ENCODE measurements at places on chromosomes 7 and 10.

- no peak for DNase-seq
Observed at GRCh38 chr10:32038777-32039176, 17.4 kb downstream of the KIF5B start.

- DNase-seq, result no peak
Observed at GRCh38 chr10:71661779-71662336, 57.7 kb downstream of the C10orf105 start.

DNA sequence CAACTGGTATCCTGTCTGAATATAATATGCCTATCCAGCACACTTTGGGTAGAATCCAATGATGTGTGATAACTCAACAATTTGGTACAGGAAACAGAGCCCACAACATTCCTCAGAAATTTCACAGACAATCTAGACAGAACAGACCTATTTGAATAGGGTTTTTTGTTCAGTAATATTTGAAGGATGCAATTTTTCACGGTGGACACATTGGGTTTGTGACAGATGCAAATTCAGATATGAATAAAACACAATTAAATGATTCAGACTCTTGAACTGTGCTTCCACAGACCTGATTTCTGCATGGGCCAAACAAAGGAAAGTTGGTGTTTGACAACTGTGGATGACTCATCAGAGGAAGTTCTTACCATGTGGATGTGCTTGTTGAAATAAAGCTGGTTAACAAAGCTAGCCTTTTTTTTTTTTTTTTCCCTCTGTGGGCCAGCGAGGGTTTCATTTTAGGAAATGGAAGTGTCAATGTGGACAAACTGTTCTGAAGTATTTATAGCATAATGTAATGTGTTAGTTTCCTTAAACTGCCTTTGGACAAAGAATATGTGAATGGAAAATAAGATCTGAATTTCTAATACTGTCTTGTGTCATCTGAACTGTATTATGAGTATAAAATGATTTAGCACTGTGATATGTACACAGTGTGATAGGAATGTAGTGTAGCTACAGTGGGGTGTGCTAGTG lies 43.2 kb upstream of the FAM133B start:
- DNase-seq, result no peak

- no peak for DNase-seq
Observed at GRCh38 chr10:101507828-101508227, 80.2 kb downstream of the POLL start.

DNA sequence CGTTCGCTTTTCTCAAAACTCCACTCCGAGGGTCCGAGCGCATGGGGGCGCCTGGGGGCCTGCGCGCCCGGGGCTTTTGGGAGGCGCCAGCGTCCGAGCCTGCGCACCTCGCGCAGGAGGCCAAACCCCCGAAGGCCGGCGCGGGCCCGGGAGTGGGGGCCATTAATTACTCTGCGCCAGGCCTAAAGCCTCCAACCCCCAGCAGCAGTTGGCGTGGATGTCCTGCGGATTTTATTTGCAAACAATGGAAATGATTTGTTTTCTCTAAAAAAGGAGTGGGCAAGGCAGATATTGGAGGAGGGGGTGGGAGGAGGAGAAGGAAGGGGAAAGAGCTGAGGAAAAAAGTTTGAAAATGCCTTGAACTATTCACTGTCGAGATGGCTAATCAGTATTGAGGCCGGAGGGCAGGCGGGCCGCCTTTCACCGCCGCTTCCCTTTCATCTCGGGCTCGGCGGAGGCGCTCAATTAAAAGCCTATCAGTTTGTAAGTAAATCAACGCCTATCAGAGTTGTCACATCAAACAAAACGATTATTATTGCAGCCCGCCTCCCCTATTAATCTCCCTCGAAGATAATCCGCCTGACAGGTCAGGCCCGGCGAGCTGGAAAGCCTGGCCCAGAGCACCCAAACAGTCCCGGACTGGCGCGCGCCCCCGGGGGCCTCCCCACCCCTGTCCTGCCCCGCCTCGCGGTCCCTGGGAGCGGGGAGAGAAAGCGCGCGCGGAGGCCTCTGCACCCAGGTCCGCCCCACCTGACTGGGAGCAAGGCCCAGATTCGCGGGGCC lies 3.4 kb upstream of the ZNF503 start:
- no peak for DNase-seq

- DNase-seq, result no peak
Observed at GRCh38 chr10:109920016-109920415, 3.3 kb downstream of the XPNPEP1 start.
